ENCODE measurements at places on chromosomes 4 and X. TPM values are rescaled to one million over a fixed set of nuclear protein-coding genes. Genes with fewer than 3 reads are reported as not detected.

The TRIML1 gene
- not detected for total RNA-seq

The GABRA4 gene
- total RNA-seq = not detected

The AMOT gene
- total RNA-seq = 12.9 TPM

The COL4A6 gene
- 3.9 TPM for total RNA-seq

The IL3RA gene
- 5.4 TPM for total RNA-seq

The NPNT gene
- total RNA-seq = 152 TPM

The WDFY3 gene
- 105 TPM for total RNA-seq
